ENCODE measurements at places on chromosomes 1 and 21.

GRCh38 chr1:3624200-3625136, at the start of gene TPRG1L:
Gene TPRG1L, plus strand, starts transcription at chr1:3625015. Its CDS starts 58 bp downstream, at chr1:3625073.
- peak; percentile 91 for DNase-seq

GRCh38 chr1:91166106-91166712, 144.4 kb upstream of the ZNF644 start:
- no peak for DNase-seq

- DNase-seq = no peak
Measured at GRCh38 chr1:44218503-44219300, 5.4 kb downstream of the DMAP1 start.

GRCh38 chr1:173191011-173191705, 16.0 kb downstream of the TNFSF4 start:
- no peak for DNase-seq

- no peak for DNase-seq
Measured at GRCh38 chr1:65332821-65333220, 23.5 kb downstream of the DNAJC6 start.

- DNase-seq = no peak
Measured at GRCh38 chr21:40200946-40201345, 333.7 kb downstream of the PCP4 start.

- no peak for DNase-seq
Measured at GRCh38 chr1:57019236-57019839, 53.5 kb upstream of the C8B start.
